A549 (cell line): ENCODE measurements at places on chromosomes 16 and 17. TPM values are rescaled to one million over a fixed set of nuclear protein-coding genes. Genes with fewer than 3 reads are reported as not detected.

CDC42EP4 gene
- polyA plus RNA-seq, result 60.1 to 66.3 TPM (median 65.7 TPM) in 3 replicates

GPR179 gene
- 0.04 to 0.08 TPM (median 0.05 TPM) in 3 replicates for polyA plus RNA-seq

FOXJ1 gene
- polyA plus RNA-seq, result 0.21 to 0.50 TPM (median 0.40 TPM) in 3 replicates

MLKL gene
- 12.3 to 14.3 TPM (median 12.6 TPM) in 3 replicates for polyA plus RNA-seq

MIS12 gene
- 25.9 to 28.2 TPM (median 26.6 TPM) in 3 replicates for polyA plus RNA-seq

PMFBP1 gene
- polyA plus RNA-seq, result 0.05 to 0.20 TPM (median 0.16 TPM) in 3 replicates

KRT31 gene
- polyA plus RNA-seq, result not detected in 3 replicates

ZFHX3 gene
- polyA plus RNA-seq, result 3.9 to 4.0 TPM (median 3.9 TPM) in 3 replicates

RNF227 gene
- polyA plus RNA-seq, result 1.7 to 4.1 TPM (median 3.7 TPM) in 3 replicates

NECAB2 gene
- polyA plus RNA-seq, result 1.4 to 2.6 TPM (median 2.4 TPM) in 3 replicates

GAS7 gene
- 1.2 to 1.4 TPM (median 1.3 TPM) in 3 replicates for polyA plus RNA-seq

EPX gene
- polyA plus RNA-seq, result not detected in 3 replicates

FAM20A gene
- 0.03 to 0.09 TPM in 2 of 3 replicates, not detected in the other for polyA plus RNA-seq

SOCS1 gene
- polyA plus RNA-seq, result 0.26 to 0.56 TPM (median 0.32 TPM) in 3 replicates

AOC3 gene
- 0.79 to 1.1 TPM (median 0.97 TPM) in 3 replicates for polyA plus RNA-seq

HEXD gene
- polyA plus RNA-seq, result 15.9 to 21.4 TPM (median 19.5 TPM) in 3 replicates

IRX3 gene
- 2.6 to 3.7 TPM (median 3.2 TPM) in 3 replicates for polyA plus RNA-seq
